ENCODE measurements at places on chromosomes 11 and 22.

GRCh38 chr11:130003717-130004001 lies 1.0 kb upstream of the PRDM10 start:
- DNase-seq, result no peak

GRCh38 chr11:72410956-72411355 lies 23.4 kb downstream of the CLPB start:
- no peak for DNase-seq

DNA sequence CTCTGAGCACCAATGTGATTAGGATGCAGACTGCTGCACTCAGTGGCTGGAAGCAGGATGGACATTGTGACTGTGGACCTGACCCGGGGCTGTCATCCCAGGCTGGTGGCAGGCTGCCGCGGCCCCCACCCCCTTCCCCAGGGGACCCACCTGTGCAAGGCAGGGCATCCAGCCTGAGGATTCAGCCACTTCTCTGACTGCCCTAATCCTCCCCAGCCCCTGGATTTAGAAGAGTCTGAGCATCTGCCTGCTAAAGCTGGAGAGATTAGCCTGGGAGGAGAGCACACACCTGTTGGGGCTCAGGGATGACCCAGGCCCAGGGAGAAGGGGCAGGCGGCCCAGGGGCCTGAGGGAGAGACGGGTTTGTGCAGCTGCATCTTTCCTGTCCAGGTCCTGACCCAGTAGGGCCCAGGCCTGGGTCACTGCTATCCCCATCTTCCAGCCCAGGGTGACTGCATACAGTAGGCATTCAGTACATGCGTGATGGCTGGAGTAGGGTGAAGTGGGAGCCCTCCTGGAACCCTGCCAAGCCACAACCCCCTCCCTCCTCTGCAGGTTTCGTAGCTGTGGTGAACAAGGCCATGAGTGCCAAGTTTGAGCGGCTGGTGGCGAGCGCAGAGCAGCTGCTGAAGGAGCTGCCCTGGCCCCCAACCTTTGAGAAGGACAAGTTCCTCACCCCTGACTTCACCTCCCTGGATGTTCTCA lies 12.1 kb downstream of the DPP3 start:
- no peak for DNase-seq

- DNase-seq, result no peak
These were observed 14.3 kb upstream of the EFCAB6 start for GRCh38 chr22:43826142-43827002.

DNA sequence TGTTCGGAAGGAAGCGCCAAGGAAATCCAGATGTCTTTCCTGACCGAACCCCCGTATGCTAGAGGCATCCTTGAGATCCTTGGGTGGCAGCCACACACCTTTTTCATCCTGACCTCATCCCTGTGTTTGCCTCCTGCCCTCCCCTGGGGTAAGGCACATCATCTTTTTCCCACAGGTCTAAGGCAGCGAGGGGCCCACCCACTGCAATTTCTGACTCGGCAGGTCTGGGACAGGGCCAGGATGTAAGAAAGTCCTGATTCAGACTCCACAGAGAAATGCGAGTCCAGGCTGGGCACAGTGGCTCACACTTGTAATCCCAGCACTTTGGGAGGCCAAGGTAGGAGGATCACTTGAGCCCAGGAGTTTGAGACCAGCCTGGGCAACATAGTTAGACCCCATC lies 10.5 kb downstream of the ZMAT5 start:
- DNase-seq, result no peak

GRCh38 chr11:133681901-133682300 lies 149.6 kb upstream of the OPCML start:
- no peak for DNase-seq

- no peak for DNase-seq
These were observed 14.9 kb upstream of the PPFIA1 start for GRCh38 chr11:70255477-70256116.

Measured in activated naive CD4-positive, alpha-beta T cell (primary cell).